ENCODE measurements at places on chromosomes 7 and 10.

GRCh38 chr10:52217531-52217930 lies 96.5 kb upstream of the DKK1 start:
- DNase-seq: no peak

GRCh38 chr10:32269343-32270100 lies 77.4 kb downstream of the EPC1 start:
- no peak for DNase-seq

DNA sequence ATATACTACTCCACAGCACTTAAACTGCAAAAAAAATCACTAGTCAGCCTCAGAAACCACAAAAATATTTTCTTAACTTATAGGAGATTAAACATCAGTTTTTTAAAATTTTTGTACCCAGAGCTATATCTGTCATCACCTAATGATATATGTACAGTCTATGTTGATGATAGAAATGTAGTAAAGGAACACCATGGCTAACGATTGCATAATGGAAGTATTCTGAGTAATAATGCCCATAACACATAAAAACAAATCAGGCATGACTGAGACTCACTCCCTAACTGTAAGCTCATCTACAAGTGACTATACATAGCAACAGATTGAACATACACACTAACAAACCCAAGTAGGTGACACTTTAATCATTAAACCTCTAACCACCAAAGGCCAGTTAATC lies 51.3 kb downstream of the TSPAN12 start:
- no peak for DNase-seq

DNA sequence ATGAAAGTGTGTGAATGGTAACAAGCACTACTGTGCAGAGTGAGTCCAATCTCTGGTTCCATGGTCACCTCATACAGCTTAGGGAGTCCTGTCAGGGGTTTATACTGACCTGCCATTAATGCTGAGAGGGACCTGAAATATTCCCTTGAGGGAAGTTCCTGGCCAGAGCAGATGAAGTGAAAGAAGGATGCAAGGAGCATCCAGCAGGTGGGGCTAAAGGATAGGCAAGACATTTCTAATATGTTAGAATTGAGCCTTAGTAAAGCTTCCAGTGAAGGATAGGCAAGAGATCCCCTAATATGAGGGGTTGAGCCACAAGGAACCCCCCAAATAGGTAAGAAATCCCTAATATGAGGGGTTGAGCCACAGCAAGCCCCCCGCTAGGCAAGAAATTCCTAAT lies 25.5 kb upstream of the FAM221A start:
- DNase-seq: no peak

Data from right hindlimb (tissue), 1 donor.